ENCODE measurements at places on chromosomes 6 and 20.

- no peak for DNase-seq
Observed at GRCh38 chr6:9086331-9086730, 651.0 kb upstream of the SLC35B3 start.

- peak; percentile 91 for DNase-seq
Observed at GRCh38 chr20:44187054-44187771, at the start of gene JPH2. TSS of gene JPH2 (minus strand) at chr20:44187188. CDS start at chr20:44186705, 483 bp downstream.

- no peak for DNase-seq
Observed at GRCh38 chr20:23188377-23189169, 102.4 kb upstream of the CD93 start.

- no peak for DNase-seq
Observed at GRCh38 chr6:144179237-144179636, 28.9 kb downstream of the STX11 start.
